D721Med (cell line): ENCODE measurements at places on chromosomes 12 and 14.

DNA sequence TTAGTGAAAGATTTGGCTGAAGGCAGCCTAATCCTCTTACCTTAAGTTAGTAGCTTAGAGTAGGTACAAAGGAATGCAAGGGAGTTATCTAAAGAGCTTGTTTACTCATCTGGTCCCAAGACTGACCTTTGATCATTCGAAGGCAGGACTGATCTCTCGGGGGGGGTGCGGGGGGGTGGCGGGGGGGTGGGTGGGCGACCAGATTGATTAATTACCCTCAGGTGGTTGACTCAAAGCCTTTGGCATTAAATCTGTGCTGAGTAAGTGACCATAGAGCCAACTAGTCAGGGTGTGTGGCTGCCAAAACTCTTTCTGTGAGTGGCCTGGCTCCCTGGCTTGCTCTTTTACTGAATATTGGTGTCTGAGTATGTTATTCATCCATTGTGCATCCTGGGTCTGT, 731.9 kb upstream of the FBXO33 start:
- DNase-seq = no peak

GRCh38 chr14:56237398-56237797, 119.2 kb downstream of the PELI2 start:
- no peak for DNase-seq

DNA sequence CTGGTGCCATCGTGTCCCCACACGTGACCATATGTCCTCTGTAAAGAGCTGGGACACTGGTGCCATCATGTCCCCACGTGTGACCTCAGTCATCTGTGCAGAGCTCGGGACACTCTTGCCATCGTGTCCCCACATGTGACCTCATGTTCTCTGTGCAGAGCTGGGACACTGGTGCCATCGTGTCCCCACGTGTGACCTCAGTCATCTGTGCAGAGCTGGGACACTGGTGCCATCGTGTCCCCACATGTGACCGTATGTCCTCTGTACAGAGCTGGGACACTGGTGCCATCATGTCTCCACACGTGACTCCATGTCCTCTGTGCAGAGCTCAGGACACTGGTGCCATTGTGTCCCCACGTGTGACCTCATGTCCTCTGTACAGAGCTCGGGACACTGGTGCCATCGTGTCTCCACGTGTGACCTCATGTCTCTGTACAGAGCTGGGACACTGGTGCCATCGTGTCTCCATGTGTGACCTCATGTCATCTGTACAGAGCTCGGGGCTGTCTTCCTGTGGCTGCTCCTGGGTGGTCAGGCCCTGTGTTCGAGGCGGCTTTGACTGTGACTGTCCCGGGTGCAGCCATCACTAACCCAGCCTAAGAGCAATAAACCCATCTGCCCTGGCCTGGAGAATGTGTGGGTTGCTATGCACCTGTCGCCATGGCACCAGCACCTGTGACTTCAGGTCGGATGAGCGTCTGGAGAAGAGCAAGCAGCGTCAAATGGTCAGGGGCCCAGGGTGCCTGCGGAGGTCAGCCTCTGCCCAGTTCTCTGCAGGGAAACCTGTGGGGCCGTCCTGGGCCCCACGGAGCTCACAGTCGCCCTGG, 334.4 kb downstream of the ADGRD1 start:
- DNase-seq = no peak

DNA sequence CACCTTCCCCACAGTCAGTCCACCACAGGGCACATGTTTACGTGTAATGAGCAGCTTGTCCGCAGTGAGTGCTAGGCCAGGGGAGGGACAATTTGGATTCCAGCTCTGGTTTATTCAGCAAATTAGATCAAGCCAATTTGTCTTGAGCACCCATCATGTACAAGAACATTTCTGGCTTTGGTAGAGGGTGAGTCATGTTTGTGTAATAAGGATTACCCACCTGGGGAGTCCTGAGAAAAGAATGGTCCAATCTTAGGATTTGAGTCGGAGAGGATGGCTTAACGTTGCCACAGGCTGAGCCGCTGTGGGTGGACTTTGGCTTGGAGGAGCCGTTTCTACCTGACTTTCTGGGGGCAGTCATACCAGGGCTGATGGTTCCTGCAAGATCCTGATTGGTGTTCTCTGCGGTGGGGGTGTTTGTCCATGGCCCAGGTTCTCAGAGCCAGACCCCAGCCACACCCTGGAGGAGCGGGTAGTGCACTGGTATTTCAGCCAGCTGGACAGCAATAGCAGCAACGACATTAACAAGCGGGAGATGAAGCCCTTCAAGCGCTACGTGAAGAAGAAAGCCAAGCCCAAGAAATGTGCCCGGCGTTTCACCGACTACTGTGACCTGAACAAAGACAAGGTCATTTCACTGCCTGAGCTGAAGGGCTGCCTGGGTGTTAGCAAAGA, 143.7 kb downstream of the SMOC1 start:
- no peak for DNase-seq

GRCh38 chr14:104885031-104885972, 20.2 kb downstream of the CEP170B start:
- DNase-seq = no peak

GRCh38 chr14:105165761-105166485, 2.7 kb downstream of the JAG2 start:
- no peak for DNase-seq

DNA sequence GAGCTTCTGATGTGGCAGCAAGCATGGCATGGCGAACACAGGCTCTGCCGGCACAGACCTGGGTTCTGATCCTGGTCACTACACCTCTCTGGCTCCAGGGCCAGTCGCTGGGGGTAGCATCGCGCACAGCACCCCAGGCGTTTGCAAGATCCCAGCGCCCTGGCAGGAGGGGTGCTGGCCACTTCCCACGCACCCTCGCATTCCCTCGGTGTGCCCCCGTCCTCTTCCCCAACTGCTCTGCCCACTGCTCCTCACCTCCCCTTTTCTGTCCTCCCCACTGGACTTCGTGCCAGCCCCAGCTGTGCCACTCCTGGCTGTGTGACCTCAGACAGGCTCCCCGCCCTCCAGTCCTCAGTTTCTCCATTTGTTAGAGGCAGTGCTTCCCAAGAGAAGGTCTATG, 2.8 kb downstream of the CDK2AP1 start:
- DNase-seq = no peak

DNA sequence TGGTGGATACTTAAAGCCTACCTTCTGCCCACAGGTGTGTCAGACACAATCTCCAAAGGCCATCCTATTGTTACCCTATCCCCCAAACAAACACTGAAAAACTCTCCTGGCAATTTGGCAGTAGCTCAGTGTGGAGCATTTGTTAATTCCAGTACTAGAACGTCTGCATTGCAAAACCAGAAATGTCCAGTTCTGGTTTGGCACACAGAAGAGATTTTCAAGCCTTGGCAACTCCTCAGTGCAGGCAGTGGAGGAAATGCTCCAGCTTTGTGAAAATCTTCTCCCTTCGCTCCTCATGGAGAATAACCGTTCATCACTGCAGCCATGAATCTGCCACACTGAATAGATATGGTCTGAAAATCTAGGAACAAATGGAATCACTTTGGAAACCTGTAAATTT, 5.3 kb upstream of the SOCS2 start:
- DNase-seq = no peak

DNA sequence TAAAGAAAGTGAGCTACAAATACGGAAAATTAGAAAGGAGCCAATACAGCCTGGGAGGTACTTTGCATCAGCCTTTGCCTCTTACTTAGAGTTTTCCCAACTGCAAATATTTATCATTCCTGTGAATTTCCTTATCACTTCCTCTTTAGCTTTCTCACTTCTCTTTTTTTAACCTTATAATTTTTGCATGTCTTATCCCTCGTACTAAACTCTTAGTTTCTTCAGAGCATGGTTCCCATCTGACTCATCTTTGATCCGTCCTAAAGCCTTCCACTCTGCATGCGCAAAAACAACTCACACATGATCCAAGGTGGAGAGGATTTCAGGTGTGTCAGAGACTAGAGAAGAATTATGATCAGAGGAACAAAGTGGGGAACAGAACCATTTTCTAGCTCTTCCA, 9.6 kb upstream of the SNAPC1 start:
- DNase-seq = no peak

DNA sequence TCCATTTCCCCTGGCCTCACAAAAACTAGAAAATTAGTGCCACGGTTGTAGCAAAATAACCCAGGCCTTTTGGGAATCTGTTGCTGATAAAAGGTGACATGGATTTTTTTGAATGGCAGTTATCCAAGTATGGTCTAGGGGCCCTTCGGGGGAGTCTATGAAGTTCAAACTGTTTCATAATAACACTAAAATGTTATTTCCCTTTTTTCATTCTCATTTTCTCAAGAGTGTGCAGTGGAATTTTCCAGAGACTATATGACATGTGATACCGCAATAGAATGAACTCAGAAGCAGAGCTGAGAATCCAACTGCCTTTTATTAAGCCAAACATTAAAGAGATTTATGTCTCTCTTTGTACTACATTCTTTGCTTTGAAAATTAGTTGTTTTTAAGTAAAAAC, 26.9 kb downstream of the GSTZ1 start:
- DNase-seq = no peak

- no peak for DNase-seq
These were observed 53.4 kb upstream of the PWP1 start for GRCh38 chr12:107632246-107632645.

DNA sequence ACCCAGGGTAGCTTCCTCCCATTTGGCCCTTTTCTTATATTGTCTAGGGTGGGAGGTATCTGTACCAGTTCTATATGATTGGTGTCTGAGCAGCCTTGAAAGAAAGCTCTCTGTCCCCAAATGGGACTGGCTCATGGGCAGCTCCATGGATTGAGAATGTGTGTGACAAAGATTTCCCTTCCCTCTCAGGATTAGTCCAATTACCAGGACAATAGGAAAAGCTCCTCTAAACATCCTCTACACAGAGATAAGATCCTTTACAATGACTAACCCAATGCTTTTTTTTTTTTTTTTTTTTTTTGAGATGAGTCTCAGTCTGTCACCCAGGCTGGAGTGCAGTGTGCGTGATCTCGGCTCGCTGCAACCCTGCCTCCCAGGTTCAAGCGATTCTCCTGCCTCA, 112.1 kb downstream of the SLC35F4 start:
- DNase-seq = no peak

DNA sequence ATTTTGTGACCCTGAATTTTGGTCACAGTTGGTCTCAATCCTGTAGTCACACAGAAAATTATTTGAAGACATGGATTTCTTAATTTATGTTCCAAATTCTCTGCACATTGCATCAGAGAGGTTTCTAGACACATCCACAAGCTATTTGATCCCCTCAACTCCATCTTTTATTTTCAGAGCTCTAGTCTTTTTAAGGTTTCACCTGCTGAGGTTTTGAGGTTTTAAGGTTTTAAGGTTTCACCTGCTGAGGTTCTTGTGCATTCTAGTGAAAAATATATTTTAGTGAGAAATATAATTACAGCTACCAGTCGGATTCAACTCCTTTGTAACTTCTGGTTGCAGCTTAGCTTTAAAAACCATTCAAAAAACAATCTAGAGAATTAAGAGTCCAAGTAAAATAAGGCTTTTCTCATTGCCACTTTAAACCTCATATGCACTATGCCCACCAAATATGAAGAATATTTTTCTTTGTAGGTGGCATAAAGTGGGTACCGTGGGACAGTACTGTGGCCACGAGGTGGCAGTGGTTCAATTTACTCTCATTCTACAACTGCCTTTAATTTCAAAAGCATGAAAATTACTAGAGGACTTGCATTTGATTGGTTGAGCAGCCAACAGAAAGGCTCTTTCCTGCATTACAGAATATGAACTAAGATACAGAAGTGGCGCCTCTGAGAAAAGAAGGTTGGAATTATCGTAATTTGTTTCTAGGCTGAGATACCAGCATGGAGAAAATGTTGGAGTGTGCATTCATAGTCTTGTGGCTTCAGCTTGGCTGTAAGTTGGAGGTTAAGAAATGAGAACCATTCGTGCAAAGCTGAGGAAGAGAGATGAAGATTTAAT, 366.5 kb upstream of the OR4E1 start:
- DNase-seq = no peak

GRCh38 chr14:60339571-60339970, 90.5 kb downstream of the PPM1A start:
- no peak for DNase-seq

- no peak for DNase-seq
These were observed 1279.1 kb upstream of the FLRT2 start for GRCh38 chr14:84250893-84251292.

- no peak for DNase-seq
These were observed 77.4 kb downstream of the RIN3 start for GRCh38 chr14:92590941-92591340.

DNA sequence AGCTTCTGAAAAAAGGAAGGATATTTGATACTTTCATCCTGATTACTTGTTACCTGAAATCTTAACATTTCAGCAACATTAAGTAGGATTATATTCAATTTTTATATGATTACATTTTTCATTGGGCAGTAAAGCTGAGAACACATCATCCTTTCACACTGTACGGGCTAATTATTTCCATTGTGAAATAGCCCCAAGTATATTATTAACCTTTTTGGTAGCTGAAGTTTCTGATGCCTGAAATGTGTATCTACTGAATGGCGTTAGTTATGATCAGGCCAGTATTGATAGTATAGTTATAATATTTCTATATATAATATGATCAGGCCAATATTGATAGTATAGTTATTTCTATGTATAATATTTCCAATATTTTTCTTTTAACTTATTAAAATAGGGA, 10.1 kb downstream of the SPATS2 start:
- no peak for DNase-seq
